ENCODE measurements at places on chromosomes 11 and 22. TPM values are rescaled to one million over a fixed set of nuclear protein-coding genes. Genes with fewer than 3 reads are reported as not detected.

- H3K4me3 ChIP-seq = no peak overlapping the region
- H3K27ac ChIP-seq = no peak overlapping the region
- H3K4me1 ChIP-seq = no peaks in the 10 kb centered on the region
- H3K27me3 ChIP-seq = no peaks in the 10 kb centered on the region
- no peak for DNase-seq
Measured at GRCh38 chr11:108859510-108859909, 194.6 kb downstream of the DDX10 start.

DNA sequence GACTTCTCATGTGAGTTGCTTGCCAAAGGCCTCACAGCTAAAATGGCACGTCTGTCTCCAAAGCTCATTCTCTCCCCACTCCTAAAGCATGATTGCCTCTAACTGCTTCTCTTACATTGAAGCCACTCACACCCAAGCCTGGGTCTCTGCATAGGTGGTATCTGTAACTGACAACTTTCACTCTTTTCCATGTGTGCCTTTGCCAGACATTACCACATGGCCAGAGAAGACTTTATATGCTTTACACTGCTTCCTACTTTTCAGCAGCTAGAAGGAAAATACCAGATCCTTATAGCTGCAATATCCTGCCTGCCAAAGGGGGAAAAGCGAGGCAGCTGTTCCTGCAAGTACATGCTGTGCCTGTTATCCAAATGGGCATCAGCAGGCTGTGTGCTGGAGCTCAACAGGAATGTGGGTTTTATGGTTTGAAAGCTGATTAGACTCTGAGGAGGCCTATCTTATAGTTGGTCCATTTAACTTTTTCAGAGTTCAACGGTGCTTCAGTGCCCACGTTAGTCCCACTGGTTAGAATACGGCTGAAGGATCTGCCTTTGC, 547.1 kb downstream of the RAB38 start:
- H3K36me3 ChIP-seq = no peaks in the 10 kb centered on the region
- DNase-seq = no peak
- H3K27me3 ChIP-seq = no peaks in the 10 kb centered on the region
- H3K4me3 ChIP-seq = no peak overlapping the region

DNA sequence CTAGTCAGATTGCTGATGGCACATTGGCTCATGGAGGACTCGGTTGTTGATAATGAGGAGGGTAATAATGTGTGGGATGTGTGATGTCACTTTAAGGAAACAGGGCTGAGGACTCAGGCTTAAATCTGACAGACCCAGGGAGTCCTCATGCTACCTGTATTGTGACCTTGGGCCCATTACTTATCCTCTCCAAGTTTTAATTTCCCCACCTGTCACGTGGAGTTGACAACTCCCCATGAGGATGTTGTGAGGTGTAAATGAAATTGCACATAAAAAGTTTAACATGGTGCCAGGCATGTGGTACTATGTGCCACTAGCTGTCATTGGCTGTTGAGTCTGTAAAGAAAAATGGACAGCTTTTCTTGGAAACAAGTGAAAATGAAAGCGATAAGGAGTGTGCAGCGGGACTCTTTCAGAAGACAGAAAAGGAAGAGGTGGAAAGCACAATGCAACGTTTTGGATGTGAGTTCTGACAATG, 15.3 kb downstream of the IL10RA start:
- no peaks in the 10 kb centered on the region for H3K36me3 ChIP-seq
- peaks cover 11% of the 10 kb centered on the region for H3K4me1 ChIP-seq
- H3K27me3 ChIP-seq = no peaks in the 10 kb centered on the region
- H3K4me3 ChIP-seq = no peak overlapping the region
- H3K27ac ChIP-seq = no peak overlapping the region

- no peak overlapping the region for H3K4me3 ChIP-seq
- H3K27ac ChIP-seq = no peak overlapping the region
- H3K36me3 ChIP-seq = no peaks in the 10 kb centered on the region
- H3K27me3 ChIP-seq = no peaks in the 10 kb centered on the region
Measured at GRCh38 chr11:133934599-133935550, 21.9 kb downstream of the IGSF9B start.

DNA sequence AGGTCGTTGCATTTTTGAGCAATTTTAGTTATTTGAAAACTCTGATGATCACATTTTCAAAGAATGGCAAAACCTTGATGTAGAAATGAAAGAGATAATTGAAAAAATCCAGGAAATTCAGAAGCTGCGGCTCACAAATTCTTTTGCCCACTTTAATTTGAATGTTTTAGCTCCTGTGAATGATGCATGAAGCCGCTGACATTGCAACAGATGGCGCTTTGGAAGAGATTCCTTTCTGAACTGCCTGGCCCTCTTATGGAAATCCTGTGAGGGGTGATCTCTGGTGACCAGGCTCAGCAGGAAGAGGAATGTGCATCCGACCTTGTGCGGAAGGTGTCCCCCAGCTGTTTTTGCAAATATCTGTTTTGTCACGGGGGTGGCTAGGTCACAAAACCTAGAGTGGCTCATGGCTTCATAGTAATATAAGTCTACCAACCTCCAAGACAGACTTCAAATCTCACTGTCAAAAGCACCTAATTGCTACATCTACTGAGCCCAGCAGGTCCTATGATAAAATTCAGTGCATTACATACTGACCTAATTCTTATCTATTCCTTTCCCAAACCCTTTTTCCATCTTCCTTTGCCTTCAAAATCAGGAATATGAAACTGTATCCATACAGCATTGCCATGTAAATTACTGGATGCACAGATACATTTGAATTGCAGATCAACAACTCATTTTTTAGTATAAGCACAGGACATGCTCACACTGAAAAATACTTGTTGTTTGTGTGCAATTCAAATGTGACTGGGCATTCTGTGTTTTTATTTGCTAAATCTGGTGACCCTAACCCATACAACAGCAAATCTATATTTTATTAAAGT, 412.7 kb downstream of the ETS1 start:
- DNase-seq = no peak
- H3K4me3 ChIP-seq = no peak overlapping the region
- H3K27ac ChIP-seq = no peak overlapping the region
- H3K27me3 ChIP-seq = no peaks in the 10 kb centered on the region

Gene DBX1
- total RNA-seq = not detected

- H3K27ac ChIP-seq = peak overlapping the region; percentile 72
- no peaks in the 10 kb centered on the region for H3K36me3 ChIP-seq
- H3K4me1 ChIP-seq = peaks cover 18% of the 10 kb centered on the region
- H3K4me3 ChIP-seq = no peak overlapping the region
- DNase-seq = peak; percentile 30
- H3K27me3 ChIP-seq = no peaks in the 10 kb centered on the region
Measured at GRCh38 chr11:66192181-66192863, 76.1 kb upstream of the RAB1B start.

All from Caco-2 (cell line).